NCI-H1417 (cell line): ENCODE measurements at places on chromosomes 13 and 19.

DNA sequence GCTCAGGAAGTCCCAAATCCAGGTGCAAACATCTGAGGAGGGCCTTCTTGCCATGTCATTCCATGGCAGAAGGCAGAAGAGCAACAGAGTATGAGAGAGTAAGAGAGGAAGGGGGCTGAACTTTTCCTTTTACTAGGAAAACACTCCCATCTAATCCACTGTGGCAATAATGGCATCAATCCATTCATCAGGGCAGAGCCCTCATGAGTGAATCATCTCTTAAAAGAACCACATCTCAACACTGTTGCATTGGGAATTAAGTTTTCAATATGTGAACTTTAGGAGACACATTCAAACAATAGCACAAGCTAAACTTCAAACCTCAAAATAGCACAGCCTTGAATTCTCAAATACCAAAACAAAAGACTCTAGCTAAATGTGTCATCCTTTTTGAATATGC, 264.5 kb downstream of the KCTD12 start:
- no peak for DNase-seq

GRCh38 chr13:49292742-49293486, 45.2 kb downstream of the CDADC1 start:
- peak; percentile 5 for DNase-seq

GRCh38 chr19:15292847-15293582, 39.3 kb downstream of the BRD4 start:
- no peak for DNase-seq

- DNase-seq, result no peak
These were observed 1608.8 kb downstream of the OLFM4 start for GRCh38 chr13:54637366-54637765.

DNA sequence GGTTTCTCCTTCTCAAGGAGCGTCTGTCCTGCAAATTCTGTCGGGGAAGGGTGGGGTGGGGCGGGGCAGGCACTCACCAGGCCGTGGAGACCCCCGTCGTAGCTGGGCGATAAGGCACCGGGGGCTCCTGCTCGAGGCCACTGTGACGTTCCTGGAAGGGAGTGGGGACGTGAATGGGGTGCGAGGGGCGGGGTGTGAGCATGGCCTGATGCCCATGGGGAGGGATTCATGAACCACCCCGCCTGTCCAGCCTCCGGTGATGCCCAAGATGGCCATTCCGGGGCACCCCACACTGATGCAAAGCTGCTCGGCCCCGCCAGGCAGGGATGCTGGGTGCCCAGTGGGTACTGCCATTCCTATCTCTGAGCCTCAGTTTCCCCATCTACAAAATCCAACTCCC, 14.4 kb upstream of the UQCR11 start:
- DNase-seq, result no peak

DNA sequence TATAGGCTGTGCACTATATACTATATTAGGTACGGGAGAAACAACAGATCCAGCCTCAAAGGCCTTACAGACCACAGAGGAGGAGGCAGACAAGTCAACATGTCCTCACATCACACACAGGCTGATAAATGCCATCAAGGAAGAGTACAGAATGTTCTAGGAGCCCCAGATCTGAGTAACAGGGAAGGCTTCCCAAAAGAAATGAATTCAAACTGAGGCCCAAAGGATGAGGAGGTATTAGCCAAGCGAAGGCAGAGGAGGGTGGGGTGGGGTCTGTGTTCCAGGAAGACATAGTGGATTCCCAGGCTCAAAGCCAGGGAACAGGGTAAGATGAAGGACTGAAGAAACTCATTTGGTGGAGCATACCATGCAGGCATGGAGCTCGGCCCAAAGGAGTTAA, 55.1 kb downstream of the RXFP2 start:
- no peak for DNase-seq

- no peak for DNase-seq
These were observed 74.4 kb upstream of the FARP1 start for GRCh38 chr13:98068521-98068920.

- no peak for DNase-seq
These were observed 242.6 kb upstream of the RFC3 start for GRCh38 chr13:33575378-33575777.

- no peak for DNase-seq
These were observed 2635.6 kb upstream of the PCDH20 start for GRCh38 chr13:64051278-64051677.

- DNase-seq, result peak; percentile 78
These were observed at the start of gene CHST8 for GRCh38 chr19:33621811-33622504. Gene CHST8, plus strand, starts transcription at chr19:33621953. Its CDS starts 67,309 bp downstream, at chr19:33689262.

- peak; percentile 12 for DNase-seq
These were observed 46.4 kb downstream of the PSG3 start for GRCh38 chr19:42693760-42694350.

DNA sequence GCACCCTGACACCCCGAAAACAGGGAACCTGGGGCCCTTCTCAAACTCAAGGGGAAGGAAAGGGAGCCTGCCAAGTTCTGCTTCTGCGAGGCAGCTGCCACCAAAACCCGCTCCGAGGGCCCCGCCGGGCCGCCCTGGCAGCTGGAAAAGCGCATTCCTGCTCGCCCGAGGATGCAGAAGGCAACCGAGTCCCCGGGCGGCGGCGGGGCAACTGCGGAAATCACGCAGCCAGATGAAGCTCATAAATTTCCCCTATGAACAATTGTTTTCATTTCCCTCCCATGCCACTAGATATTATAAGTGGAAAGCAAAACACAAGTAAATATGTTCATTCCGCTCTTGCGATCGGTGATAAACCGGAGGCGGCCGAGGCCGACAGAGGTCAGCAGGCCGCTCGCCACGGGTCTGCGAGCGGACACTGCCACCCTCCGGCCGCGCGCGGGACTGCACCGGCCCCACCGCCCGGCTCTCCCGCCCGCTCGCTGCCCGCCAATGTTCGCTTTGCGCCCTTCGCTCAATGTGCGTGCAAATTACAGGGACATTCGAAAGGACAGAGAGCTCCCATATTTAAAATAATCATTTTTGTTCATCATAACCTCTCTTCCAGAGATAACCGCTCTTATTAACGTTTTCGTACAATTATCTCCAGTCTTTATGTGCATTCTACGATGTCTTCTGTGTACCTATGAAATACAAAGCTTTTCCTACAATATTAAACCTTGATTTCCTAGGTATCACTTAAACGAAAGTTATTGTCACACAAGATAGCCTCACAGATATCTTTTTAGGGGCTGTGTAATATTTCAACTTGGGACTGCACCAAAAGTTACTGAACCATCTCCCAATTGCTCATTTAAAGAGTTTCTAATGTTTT, 120.8 kb upstream of the ZNF507 start:
- peak; percentile 26 for DNase-seq

GRCh38 chr19:3319643-3320353, 46.6 kb upstream of the NFIC start:
- DNase-seq, result no peak

DNA sequence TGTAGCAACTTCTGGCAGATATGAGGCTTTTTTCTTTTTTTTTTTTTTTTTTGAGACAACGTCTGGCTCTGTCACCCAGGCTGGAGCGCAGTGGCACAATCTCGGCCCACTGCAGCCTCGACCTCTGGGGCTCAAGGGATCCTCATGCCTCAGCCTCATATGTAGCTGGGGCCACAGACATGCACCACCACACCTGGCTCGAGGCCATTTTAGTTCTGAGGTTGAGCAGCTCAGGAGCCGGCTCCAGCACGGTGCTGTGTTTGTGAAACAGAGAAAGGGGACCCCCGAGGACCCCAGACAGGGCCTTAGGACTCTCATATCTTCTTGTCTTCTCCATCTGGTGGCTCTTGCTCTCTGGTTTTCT, 3.4 kb upstream of the FLT3LG start:
- no peak for DNase-seq

- DNase-seq, result peak; percentile 78
These were observed 21.3 kb downstream of the ARHGEF1 start for GRCh38 chr19:41904118-41904870.

DNA sequence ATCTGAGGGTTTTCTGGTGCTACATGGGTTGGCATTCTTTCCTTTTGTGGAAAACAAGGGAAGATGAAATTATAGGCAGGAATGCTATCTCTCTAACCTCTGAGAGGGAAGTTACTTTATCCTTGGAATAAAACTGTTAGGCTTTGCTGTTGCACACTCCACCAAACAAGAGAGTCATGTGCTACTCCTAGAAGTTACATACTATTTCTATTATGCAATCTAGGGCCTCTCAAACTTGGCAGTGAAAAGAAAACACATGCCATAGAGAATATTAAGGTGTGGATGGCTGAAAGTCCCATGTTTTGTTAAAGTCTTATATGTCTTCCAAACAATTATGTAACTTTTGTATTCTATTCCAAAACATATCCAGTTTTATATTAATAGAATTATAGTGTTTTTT, 367.9 kb downstream of the SLC7A1 start:
- no peak for DNase-seq

DNA sequence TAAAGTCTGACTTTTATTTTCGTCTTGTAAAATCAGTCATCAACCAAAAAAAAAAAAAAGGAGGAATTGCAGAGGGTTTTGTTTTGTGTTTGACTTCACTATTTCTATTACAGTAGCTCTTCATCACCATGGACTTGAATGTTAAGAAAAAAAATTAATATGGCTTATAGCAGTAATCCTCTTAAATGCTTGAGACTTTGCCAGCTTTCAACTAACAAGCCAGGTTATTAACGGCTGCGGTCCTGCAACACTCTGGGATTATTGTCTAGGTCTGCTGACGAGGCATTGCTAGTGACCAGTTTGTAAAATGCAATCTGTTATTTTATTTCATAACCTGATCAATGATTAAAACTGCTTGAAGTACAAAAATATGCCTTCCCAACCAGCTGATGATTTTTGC, 647.2 kb upstream of the KLHL1 start:
- no peak for DNase-seq

GRCh38 chr19:45368737-45369340, 1.5 kb downstream of the ERCC2 start:
- DNase-seq, result no peak

- DNase-seq, result no peak
These were observed 43.2 kb upstream of the ALOX5AP start for GRCh38 chr13:30692113-30692512.

DNA sequence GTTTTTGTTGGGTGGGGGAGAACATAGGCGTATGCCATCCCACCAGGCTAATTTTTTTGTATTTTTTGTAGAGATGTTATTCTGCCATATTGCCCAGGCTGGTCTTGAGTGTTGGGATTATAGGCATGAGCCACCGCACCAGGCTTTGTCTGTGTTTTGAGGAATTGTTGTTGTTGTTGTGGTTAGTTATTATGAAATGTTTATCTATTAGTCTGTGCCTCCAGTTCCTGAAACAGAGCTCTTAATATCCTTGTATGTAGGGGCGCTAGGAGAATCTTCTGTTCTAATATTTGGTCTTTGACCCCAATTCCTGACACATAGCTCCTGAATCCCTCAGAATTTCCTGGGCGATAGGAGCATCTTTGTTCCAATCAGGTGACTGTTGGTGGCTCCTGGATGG, 5.6 kb upstream of the LATS2 start:
- DNase-seq, result no peak

DNA sequence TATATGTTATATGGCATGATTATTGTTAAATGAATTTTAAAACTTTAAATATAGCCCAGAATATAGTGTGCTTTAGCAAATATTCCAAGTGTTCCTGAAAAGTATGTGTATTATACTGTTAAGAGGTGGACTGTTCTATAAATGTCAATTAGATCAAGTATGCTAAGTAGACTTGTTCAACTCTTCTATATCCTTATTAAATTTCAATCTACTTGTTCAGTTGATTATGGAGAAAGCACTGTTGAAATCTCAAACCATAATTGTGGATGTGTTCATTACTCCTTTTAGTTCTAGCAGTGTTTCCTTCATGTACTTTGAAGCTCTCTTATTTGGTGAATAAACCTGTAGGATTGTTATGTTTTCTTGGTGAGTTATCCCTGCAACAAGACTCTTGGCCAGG, 52.5 kb downstream of the SPACA7 start:
- no peak for DNase-seq

- peak; percentile 83 for DNase-seq
These were observed 12.4 kb upstream of the SULT2B1 start for GRCh38 chr19:48539503-48540096.

DNA sequence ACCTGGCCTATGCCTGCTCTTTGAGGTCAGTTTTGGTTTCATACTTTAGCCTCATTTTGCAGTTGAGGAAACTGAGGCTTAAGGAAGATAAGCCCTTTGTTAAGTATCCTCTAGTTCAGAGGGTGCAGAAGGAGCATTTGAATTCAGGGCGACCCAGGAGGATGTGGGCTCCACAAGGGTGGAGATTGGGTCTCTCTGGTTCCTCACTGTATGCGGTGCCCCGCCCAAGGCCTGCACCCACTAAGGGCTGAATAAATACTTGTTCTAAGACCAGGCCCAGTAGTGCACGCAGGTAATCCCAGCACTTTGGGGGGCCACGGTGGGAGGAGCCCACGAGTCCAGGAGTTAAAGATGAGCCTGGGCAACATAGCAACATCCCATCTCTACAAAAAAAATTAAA, 768 bp upstream of the SLC44A2 start:
- no peak for DNase-seq

GRCh38 chr19:12833738-12834565, 427 bp downstream of the RTBDN start:
- peak; percentile 90 for DNase-seq

- DNase-seq, result no peak
These were observed 2.1 kb upstream of the PNPLA6 start for GRCh38 chr19:7533281-7533885.

- peak; percentile 63 for DNase-seq
These were observed 87.6 kb downstream of the HSPH1 start for GRCh38 chr13:31073859-31074718.

DNA sequence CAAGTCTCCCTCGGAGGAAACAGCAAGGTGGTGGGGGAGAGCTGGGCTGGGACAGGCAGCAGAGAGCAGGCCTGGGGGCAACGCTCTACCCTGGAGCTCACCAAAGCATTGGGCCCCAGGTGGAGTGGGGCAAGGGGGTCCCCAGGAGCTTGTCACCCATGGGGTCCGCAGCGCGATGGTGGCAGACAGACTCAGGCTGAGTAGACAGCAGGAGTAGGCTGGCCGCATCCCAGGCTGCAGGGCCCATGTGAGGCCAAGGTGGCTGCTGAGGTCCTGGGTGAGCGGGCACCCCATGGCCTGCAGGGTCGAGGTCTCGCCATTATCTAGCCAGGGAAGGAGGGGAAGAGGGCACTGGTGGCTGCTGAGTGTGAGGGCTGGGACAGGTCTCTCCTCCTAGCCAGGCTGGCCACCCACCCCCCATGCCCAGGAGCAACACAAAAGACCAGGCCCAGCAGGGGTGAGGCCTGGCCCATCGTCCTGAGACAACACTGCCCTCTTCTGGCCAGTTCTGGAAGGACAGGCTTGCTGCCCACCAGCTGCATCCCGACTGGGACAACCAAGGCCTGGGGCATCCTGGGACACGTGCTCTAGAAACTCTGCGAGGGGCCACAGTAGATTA, 33.1 kb downstream of the CEBPG start:
- peak; percentile 36 for DNase-seq

GRCh38 chr13:48578516-48579164, 45.8 kb upstream of the RCBTB2 start:
- no peak for DNase-seq
